ENCODE measurements at places on chromosomes 16 and 17.
A peak's percentile ranks its signal among the peaks of the same experiment; 100 is the strongest.

- DNase-seq, result no peak
Observed at GRCh38 chr17:76683921-76684745, 26.6 kb downstream of the MXRA7 start.

DNA sequence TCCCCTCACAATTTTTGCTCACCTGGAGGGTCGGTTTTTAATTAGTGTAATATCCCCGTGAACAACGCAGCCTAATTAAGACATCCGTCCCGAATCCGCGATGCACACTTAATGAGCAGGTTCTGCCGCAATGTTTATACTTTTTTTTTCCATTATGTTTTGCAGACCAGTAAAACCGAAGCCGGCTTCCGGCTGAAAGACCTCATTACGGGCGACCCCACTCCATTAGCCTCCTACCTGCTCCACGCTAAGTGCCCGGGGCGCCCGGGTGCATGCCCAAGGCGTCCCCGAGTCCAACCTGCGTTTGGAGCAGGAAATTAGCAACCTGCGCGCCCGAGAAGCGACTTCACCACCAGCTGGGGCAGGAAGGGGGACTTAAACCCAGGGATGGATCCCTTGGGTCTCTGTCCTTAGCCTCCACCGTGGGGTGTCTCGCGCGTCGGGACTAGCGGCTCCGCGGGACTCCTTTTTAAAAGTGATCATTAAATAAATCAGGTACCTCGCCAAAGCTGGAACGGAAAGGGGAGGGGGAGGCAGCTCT lies 1.7 kb downstream of the RBFOX3 start:
- DNase-seq, result no peak

- no peak for DNase-seq
Observed at GRCh38 chr17:83171661-83172060, 92.3 kb downstream of the METRNL start.

- no peak for DNase-seq
Observed at GRCh38 chr16:10577305-10578202, 2.8 kb downstream of the EMP2 start.

- peak; percentile 3 for DNase-seq
Observed at GRCh38 chr17:66633317-66633965, 201.5 kb upstream of the CACNG5 start.

DNA sequence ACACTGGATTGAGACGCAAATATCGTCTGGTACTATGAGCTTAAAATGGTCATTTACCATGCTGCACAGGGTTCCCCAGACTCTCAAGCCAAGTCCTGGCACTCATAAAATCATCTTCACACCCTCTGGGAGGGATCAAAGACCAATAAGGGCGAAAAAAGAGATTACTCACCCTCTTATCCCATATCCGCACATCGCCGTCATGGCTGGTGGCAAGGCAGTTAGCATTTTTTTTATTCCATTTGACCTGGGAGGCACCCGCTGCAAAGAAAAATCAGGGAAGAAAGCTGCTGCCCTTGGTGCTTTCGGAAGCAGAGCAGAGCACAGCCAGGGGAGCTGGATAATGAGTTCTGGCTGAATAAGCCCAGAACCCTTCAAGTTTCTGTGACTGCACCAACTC lies 42.4 kb downstream of the WDR59 start:
- no peak for DNase-seq

- no peak for DNase-seq
Observed at GRCh38 chr17:76542566-76542971, 2.7 kb downstream of the PRCD start.

GRCh38 chr16:1448536-1449116 lies 4.3 kb upstream of the CCDC154 start:
- DNase-seq, result no peak

DNA sequence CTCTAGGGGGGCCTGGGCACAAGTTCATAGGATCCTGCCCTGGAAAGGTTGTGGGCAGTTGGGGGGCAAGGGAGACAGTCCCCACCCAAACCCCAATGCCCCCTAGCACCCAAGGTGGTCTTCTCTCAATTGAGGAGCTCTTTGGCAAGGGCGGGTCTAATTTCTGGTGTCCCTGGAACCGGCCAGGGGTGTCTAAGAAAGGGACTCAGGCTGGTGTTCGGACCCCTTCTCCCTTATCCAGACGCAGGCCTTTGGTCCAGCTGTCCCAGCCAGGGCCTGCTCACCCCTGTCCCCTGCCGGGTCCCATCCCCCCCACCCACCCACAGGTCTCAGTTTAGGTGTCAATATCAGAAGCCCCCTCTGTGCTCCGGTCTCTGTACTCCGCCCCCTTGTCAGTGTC lies 860 bp upstream of the ARHGDIG start:
- no peak for DNase-seq

GRCh38 chr17:50947782-50948543 lies 81.8 kb upstream of the TOB1 start:
- no peak for DNase-seq

- DNase-seq, result no peak
Observed at GRCh38 chr17:8735336-8735939, 9.2 kb downstream of the CCDC42 start.

GRCh38 chr16:7182510-7183109 lies 150.0 kb upstream of the RBFOX1 start:
- no peak for DNase-seq

DNA sequence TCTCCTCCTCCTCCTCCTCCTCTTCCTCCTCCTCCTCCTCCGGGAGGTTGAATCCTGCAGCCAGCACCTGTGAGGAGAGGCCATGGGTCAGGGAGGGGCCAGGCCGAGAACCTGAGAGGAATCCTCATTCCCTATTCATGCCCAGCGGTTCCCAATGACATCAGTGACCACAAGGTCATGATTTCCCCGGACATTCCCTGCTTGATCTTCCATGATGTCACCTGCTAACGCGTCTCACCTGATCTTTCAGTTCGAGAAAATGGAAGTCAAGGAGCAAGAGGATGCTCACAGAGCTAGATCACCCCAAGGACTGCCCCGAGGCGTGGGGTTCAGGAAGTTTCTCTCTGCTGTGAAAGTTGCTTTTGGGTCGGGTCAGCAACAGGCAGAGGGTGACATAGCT lies 5.4 kb downstream of the APOBR start:
- no peak for DNase-seq

- DNase-seq, result no peak
Observed at GRCh38 chr16:68272507-68273209, 8.3 kb downstream of the SLC7A6 start.

DNA sequence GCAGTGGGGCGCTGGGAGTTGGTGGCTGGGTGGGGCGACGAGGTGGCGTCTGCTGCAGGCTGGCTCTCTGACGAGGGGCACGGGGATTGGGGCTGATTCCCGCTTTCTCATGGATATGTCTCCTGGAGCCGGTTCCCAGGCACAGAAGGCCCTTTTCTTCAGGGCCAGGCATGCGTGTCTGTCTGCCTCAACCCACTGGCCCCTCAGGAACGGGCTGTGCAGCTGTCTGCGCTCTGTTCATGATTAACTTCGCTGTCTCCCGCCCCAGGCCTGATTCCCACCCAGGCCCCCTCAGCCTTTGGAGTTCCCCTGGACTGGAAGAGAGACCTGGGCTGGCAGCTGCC lies 53.1 kb downstream of the RAP1GAP2 start:
- no peak for DNase-seq

DNA sequence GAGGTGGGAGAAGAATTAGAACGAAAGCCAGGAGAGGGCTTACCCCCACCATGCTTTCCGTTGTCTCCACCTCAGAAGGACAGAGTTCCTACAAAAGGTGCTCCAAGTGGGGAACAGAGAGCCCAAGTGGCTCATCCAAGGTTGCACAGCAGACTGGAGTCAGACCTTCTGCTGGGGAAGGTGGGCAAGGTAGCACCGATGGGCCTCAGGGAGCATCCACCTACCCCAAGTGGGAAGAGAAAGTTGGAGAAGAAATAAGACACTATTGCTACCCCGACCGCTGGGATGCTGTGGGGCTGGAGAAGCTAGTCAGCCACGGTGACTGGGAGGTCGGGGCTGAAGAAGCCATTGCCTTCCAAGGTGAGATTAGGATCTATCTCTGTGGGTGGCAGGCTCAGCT lies 21.5 kb downstream of the UNC119 start:
- no peak for DNase-seq

DNA sequence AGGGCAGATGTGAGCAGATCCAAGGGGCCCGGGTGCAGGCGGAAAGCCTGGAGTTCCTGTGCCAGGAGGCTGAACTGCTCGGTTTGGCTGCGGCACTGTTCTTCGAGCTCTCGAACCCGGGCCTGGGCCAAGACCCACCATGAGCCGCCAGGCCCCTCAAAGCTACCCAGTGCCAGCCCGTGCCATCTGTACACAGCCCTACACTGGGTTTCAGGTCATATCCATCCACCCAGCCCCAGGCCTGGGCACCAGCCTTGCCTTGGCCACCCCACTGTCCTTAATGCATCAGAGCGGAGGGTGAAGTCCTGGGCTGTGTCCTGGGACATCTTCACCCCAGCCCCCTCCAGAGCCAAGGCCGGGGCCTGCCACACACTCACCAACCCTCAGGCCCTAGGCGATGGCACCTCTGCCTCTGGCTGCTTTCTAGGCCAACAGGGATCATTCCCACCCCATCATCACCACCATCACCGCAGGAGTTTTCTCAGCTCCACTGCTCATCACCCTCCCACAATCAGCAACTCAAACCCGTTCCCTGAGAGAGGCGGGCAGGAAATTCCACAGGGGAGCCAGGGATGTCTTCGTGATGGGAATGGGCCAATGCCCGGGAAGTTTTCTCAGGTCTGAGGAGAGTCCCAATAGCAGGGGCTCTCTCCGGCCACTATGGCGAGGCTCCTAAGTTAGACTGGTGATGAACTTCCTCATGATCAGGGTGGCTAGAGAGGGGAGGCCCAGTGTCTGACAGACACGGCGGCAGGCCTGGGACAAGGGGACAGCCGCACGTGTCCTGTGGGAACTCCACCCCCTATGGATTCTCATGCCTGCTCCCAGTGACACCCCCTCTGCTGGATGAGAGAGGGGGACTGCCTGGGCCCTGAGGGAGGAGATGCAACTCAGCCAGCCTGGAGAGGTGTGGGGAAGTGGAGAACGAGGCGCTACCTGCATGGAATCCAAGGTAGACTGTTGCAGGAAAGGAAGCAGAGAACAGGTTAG lies 9.1 kb downstream of the TSPOAP1 start:
- no peak for DNase-seq

DNA sequence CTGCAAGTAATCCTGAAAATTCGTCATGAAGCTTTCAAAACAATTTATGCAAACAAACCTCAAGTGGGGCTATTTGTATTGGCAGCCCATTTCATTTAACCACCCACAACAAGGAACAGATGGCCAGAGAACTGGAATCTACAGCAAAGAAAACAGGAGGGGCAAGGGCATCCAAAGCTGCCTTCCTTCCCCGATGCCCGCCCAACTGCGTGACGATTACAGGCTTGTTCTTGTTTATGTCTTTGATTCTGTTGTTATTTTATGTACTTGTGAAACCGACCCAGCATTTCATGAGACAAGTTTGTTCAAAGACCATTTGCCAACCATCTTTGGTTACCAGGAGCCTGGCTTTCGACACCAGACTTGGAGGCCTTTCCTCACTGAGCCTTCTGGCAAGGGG lies 59.1 kb upstream of the IRX6 start:
- no peak for DNase-seq

GRCh38 chr17:2936771-2937321 lies 126.6 kb downstream of the OR1D5 start:
- no peak for DNase-seq

GRCh38 chr17:63370696-63371095 lies 75.4 kb downstream of the CYB561 start:
- no peak for DNase-seq

DNA sequence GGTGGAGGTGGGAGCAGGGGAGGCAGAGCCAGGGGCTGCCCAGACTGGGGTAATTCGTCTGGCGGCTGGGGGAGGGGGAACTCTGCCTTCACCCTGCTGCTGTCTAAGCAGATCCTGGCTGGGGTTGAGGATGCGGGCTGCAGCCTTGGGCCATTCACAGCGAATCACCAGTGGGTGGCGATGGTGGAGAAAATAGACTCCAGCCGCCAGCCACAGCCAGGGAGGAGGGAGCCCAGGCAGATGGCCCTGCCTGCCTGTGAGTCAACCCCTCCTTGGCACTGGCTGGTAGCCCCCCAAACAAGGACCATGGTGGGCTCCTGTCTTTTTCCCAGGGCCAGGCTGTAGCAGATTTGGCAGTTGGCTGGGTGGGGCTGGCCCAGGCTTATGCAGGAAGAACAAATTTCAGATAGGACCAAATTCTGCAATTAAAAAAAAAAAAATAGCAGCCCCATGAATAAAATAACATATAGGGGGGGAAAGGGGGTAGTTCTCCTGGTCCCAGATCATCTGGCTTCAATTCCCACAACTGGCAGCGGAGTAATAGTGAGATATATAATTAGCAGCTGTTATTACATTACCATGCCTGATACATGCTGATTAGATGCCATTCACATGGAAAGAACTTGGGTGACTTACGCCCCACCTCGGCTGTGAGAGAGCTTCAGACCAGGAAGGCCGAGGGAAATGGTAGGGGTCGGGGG lies 41.5 kb upstream of the CDH5 start:
- DNase-seq, result no peak

DNA sequence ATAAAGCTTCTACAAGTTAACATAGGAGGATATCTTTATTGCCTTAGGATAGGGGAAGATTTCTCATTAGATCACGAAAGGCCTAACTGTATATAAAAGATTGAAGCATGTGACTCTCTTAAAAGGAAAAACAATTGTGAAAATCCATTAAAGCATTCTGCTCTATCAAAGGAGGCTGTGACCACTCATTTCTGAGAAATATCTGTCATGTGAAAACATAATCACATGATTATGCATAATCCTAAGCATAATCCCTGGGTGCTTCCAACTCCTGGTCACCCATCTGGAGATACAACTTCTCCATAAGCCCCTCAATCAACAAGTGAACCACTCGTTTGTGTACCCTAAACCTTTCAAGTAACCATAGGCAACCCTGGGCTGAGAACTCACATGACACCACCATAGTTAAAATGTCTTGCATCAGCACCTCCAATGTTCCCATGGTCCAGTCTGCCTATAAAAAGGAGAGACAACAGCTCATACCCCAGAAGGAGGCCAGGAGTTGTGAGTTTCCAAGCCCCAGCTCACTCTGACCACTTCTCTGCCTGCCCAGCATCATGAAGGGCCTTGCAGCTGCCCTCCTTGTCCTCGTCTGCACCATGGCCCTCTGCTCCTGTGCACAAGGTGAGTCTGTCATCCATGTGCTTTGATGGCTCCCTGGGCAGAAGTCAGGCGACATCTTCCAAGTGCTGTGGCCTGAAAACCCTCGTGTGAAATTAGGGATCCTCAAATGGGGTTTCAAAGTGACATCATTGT lies at the start of gene CCL18:
CCL18 (plus strand) TSS at position 487 of the 756 bp plus-strand sequence; CDS start at position 558, 71 bp downstream.
- no peak for DNase-seq

DNA sequence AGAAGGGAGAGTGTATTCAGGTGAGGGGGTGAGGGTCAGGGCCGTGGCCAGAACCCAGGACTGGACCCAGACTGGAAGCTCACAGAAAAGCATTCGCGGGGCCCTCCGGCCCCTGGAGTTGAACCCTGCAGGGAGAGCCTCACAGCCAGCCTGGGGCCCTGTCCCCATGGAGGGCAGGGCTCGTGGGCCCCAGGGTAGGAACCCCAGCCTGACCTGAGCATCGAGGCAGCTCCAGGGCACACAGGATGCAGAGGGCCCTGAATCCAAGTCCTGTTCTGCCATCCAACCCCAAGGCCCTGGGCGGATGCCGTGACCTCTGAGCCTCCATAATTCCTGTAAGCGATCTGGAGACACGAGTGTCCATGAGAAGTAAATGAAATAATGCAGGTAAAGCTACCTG lies 79.1 kb downstream of the MGAT5B start:
- DNase-seq, result no peak

- DNase-seq, result no peak
Observed at GRCh38 chr17:80029258-80029974, 6.3 kb downstream of the TBC1D16 start.

Measured in stimulated activated naive B cell treated with anti-CD40 and anti-IgM and Interleukin-4, amounts not matched to agents 10 μg/mL and 1 μg/mL and 100 μg/mL, for 72 hours (primary cell).